Myometrial cell (primary cell): ENCODE measurements at places on chromosomes 16 and 17. TPM values are rescaled to one million over a fixed set of nuclear protein-coding genes. Genes with fewer than 3 reads are reported as not detected.

The SLC35G6 gene
- total RNA-seq = not detected in 2 replicates

The KSR1 gene
- 4.3 and 5.5 TPM in 2 replicates for total RNA-seq

The FLOT2 gene
- 60.4 and 66.9 TPM in 2 replicates for total RNA-seq

The CHST5 gene
- total RNA-seq = not detected in 2 replicates

The SKAP1 gene
- total RNA-seq = not detected in 2 replicates

The TBC1D3E gene
- not detected in 2 replicates for total RNA-seq

The STX1B gene
- total RNA-seq = 0.86 and 1.4 TPM in 2 replicates
